ENCODE measurements at places on chromosomes 13 and 19. TPM values are rescaled to one million over a fixed set of nuclear protein-coding genes. Genes with fewer than 3 reads are reported as not detected.

DNA sequence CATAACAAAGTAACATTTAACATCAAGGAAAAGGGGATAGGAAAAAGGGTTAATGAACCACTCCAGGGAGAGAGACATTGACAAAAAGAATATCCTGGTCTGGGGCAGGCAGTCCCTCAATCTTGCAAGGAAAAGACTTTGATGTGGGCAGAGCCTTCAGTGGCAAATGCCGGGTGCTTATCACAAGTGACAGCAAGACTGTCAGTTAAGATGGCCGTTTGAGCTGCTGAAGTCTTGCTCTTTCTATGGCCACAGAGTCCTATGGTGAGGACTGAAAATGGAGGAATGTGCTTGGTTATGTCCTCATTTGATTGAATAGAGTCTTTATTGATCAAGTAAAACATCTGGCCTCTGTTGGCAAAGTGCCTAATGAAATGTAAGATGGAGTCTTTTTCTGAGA lies 112.1 kb downstream of the B3GLCT start:
- H3K4me3 ChIP-seq = no peak overlapping the region
- H3K36me3 ChIP-seq = no peaks in the 10 kb centered on the region
- H3K27ac ChIP-seq = no peak overlapping the region
- DNase-seq = no peak
- no peaks in the 10 kb centered on the region for H3K27me3 ChIP-seq

ZNF729 gene
- 0.07 TPM for total RNA-seq

- H3K4me3 ChIP-seq = peak within 1 kb of the TSS; percentile 86
- no peak for DNase-seq
- no peaks in the 10 kb centered on the region for H3K36me3 ChIP-seq
- H3K27ac ChIP-seq = peak within 1 kb of the TSS; percentile 96
- no peaks in the 10 kb centered on the region for H3K27me3 ChIP-seq
Observed at GRCh38 chr13:42272115-42272803, at the start of gene AKAP11. Gene AKAP11, plus strand, starts transcription at chr13:42272152. Its CDS starts 14,197 bp downstream, at chr13:42286349.

KLK12 gene
- not detected for total RNA-seq

HIF3A gene
- total RNA-seq = 212 TPM

ZNF550 gene
- 4.4 TPM for total RNA-seq

DNA sequence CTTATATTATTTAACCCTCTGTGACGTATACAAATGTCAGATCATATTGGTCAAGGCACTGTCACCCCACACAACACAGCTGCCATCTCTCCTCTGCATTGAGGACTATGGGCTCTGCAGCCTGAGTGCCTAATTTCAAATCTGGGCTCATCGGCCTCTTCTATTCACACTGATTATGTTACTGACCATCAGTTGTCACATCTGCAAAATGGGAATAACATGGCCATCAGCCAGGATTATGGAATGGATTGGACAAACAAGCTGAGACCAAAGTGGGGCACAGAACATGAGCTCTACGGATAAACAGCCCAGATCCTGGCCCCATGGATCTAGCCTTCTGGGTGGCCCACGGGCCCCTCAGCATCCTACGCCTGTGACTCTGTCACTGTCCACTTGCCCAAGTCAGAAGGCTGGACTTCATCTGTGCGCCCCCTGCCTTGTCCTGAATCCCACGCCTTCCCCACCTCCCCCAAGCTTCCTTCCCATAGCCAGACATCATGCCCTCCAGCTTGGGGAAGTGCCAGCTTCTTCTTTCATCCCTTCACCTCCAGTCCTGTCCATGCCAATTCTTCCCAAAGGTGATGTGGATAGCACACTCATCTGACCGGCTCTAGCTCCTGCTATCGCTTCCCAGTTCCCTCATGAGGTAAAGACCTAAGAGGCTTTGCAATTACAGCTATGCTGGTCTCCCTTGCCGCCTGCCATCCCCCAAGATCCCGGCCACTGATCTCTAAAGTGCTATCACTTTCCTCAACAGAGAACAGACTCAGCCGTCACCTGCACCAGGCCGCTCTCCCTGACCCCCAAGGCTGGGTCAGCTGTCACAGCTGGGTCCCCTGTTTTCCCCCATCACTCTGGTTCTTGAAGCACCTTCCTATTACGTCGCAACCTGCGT lies 872 bp downstream of the FARSA start:
- no peak for DNase-seq
- H3K36me3 ChIP-seq = no peaks in the 10 kb centered on the region
- peaks cover 4% of the 10 kb centered on the region for H3K4me1 ChIP-seq
- H3K27ac ChIP-seq = peak overlapping the region; percentile 80

DNA sequence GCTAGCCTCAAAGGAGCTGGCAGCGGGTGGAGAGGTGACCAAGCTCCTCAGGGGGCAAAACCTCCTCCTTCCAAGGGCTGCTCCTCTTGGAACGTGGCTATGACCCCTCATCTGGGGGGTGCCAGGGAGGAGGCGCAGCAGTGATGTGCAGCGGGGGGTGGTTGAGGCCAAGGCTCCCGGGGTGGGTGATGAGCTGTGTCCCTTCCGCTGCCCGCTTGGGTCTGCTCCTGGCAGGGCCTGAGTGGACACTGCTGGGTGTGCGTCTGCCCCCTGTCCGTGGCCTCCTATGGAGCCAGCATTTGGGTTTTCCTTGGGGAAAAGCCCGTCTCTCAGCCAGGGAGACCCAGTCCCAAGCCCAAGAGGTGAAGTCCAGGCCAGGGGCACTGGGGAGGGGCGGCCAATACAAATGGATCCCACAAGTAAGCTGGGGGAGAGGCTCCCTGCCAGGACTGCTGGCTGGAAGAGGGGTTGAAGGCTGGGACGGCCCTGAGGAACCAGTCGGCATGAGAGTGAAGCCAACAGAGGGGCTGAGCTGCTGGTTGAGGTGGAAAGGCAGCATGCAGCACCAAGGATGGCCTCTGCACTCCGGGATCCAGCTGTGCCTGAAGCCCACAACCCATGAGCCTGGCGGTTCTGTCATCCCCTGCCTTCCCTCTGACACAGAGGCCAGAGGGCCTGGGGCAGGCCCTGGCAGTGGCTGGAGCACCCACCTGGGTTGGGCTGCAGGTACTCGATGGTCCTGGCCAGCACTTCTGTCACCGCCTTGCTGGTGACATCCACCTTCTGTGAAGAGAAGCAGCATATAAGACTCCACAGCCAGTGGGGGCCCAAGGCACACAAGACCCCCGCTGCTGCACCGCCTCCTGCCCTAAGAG lies 22.7 kb downstream of the MPND start:
- no peaks in the 10 kb centered on the region for H3K4me1 ChIP-seq
- no peak for DNase-seq
- H3K27ac ChIP-seq = no peak overlapping the region
- no peaks in the 10 kb centered on the region for H3K36me3 ChIP-seq
- no peak overlapping the region for H3K4me3 ChIP-seq
- H3K27me3 ChIP-seq = no peaks in the 10 kb centered on the region

TDRD12 gene
- total RNA-seq = not detected

- H3K4me1 ChIP-seq = no peaks in the 10 kb centered on the region
- H3K27me3 ChIP-seq = no peaks in the 10 kb centered on the region
- H3K27ac ChIP-seq = no peak overlapping the region
Observed at GRCh38 chr13:39955560-39955959, 300.1 kb downstream of the COG6 start.

TPTE2 gene
- 0.43 TPM for total RNA-seq

DNA sequence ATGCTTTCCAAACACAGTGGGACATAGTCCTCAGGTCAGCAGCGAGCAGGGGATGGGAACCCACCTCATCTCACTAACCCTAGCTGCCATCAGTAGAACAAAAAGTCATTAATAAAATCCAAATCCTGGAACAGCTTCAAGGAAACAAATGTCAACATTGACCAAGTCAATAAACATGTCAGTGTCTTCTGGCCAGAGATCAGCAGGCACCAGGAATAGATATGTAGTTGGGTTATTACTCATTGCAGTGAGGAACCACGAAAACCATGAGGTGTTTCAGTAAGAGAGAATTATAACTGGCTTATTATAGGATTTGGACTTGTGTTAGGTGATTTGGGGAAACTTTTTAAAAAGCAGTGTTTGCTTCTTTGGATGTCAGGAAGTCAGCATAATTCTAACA lies 17.1 kb upstream of the CD33 start:
- H3K4me1 ChIP-seq = no peaks in the 10 kb centered on the region
- no peak for DNase-seq
- no peak overlapping the region for H3K4me3 ChIP-seq
- no peaks in the 10 kb centered on the region for H3K36me3 ChIP-seq

DNA sequence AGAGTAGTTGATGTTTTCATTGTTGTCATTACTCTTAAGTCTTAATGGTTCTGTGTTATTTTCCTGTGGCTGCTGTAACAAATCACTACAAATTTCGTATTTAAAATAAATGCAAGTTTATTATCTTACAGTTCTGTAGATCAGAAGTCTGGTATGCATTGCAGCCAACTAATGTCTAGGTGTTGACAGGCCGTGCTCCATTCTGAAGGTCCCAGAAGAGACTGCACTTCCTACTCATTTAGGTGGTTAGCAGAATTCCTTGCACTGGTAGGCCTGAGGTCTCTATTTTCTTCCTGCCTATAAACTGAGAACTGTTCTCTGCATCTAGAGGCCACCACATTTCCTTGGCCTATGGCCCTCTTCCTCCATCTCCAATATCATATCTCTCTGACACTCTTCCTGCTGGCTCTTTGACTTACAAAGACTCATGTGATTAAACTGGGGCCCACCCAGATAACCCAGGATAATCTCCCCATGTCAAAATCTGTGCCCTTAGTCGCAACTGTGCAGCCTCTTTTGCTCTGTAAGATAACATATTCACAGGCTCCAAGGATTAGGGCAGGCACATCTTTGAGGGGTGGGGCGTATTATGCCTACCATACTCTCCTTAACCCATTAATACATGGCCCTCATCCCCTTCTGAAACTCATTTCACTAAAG lies 468.4 kb downstream of the FOXO1 start:
- no peak overlapping the region for H3K27ac ChIP-seq
- no peaks in the 10 kb centered on the region for H3K36me3 ChIP-seq

GRCh38 chr19:34676697-34677385 lies at the start of gene SCGB2B2:
Gene SCGB2B2, minus strand, starts transcription at chr19:34677159. Its CDS starts 82,596 bp downstream, at chr19:34594563.
- H3K27me3 ChIP-seq = no peaks in the 10 kb centered on the region
- H3K36me3 ChIP-seq = no peaks in the 10 kb centered on the region
- H3K27ac ChIP-seq = peak within 1 kb of the TSS; percentile 99

ECSIT gene
- 44.6 TPM for total RNA-seq

- no peaks in the 10 kb centered on the region for H3K36me3 ChIP-seq
- H3K27me3 ChIP-seq = no peaks in the 10 kb centered on the region
- DNase-seq = no peak
- no peaks in the 10 kb centered on the region for H3K4me1 ChIP-seq
- H3K27ac ChIP-seq = no peak overlapping the region
Observed at GRCh38 chr13:26837997-26838396, 77.4 kb upstream of the GPR12 start.

MBD3L2 gene
- not detected for total RNA-seq

GRCh38 chr19:3118232-3119070 lies 17.4 kb upstream of the GNA15 start:
- H3K4me1 ChIP-seq = no peaks in the 10 kb centered on the region
- no peaks in the 10 kb centered on the region for H3K27me3 ChIP-seq
- DNase-seq = no peak
- H3K36me3 ChIP-seq = no peaks in the 10 kb centered on the region
- H3K4me3 ChIP-seq = no peak overlapping the region

DNA sequence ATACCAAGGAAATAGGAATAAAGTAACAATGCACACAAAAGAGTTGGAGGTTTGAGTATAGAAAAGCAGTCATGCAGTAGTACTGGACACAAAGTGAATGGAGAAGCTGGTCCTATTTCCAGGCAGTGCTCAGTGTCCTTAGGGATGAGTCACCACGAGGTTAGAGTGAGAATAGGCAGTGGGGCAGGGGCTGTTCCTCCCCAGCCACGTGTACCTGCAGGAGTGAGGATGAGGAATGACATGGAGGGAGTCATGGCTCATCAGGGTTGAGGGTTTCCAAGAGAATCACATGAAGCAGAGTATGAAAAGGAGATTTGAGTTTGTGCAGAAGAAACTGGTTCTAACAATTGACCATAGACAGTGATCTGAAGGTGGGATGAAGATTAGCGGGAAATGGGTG lies 74.8 kb upstream of the ZNF835 start:
- H3K27me3 ChIP-seq = no peaks in the 10 kb centered on the region
- H3K27ac ChIP-seq = no peak overlapping the region
- no peak overlapping the region for H3K4me3 ChIP-seq
- H3K4me1 ChIP-seq = no peaks in the 10 kb centered on the region
- DNase-seq = no peak
- no peaks in the 10 kb centered on the region for H3K36me3 ChIP-seq

DNA sequence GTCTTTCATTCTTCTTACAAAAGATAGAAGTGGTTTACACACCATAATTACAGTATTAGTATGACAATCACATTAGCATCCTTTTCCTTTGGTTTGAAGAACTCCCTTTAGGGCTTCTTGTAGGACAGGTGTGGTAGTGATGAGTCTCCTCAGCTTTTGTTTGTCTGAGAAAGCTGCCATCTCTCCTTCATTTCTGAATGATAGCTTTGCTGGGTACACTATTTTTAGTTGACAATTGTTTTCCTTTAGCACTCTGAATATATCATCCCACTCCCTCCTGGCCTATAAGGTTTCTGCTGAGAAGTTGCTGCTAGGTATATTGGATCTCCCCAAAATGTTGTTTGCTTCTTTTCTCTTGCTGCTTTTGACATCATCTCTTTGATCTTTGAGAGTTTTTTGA lies 39.3 kb downstream of the RASA3 start:
- DNase-seq = no peak
- H3K27me3 ChIP-seq = no peaks in the 10 kb centered on the region
- no peaks in the 10 kb centered on the region for H3K4me1 ChIP-seq
- H3K4me3 ChIP-seq = no peak overlapping the region
- no peaks in the 10 kb centered on the region for H3K36me3 ChIP-seq
- H3K27ac ChIP-seq = no peak overlapping the region

DNA sequence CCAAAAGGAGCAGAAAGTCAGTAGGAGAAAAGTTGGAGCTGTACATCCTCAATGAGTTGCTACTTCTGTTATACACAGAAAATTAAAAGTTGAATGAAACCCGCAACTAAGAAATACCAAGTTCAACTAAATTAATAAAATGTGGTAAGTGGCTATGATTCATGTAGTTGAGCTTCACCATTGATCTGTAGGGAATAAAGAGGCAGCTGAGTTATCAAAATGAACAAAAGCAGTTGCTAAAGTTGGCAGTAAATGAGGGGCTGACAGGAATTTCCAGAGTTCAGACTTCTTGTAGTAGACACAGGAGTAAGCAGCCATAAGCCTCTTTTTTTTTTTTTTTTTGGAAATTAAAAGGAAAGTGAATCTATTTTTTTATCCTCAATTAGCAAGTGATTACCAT lies 234.6 kb downstream of the POSTN start:
- H3K36me3 ChIP-seq = no peaks in the 10 kb centered on the region
- no peak overlapping the region for H3K4me3 ChIP-seq
- H3K27ac ChIP-seq = no peak overlapping the region

PBX4 gene
- 2.8 TPM for total RNA-seq

- DNase-seq = no peak
- H3K4me1 ChIP-seq = no peaks in the 10 kb centered on the region
- no peak overlapping the region for H3K4me3 ChIP-seq
- no peaks in the 10 kb centered on the region for H3K27me3 ChIP-seq
Observed at GRCh38 chr13:42803563-42804204, 22.3 kb downstream of the FAM216B start.

Data from uterus (tissue), 4 donors.